ENCODE measurements at places on chromosomes 16 and 17.
A peak's percentile ranks its signal among the peaks of the same experiment; 100 is the strongest.

GRCh38 chr17:78163881-78164747 lies 4.3 kb upstream of the SYNGR2 start:
- no peak for DNase-seq

- no peak for DNase-seq
Measured at GRCh38 chr17:28570716-28571360, 486 bp downstream of the PIGS start.

DNA sequence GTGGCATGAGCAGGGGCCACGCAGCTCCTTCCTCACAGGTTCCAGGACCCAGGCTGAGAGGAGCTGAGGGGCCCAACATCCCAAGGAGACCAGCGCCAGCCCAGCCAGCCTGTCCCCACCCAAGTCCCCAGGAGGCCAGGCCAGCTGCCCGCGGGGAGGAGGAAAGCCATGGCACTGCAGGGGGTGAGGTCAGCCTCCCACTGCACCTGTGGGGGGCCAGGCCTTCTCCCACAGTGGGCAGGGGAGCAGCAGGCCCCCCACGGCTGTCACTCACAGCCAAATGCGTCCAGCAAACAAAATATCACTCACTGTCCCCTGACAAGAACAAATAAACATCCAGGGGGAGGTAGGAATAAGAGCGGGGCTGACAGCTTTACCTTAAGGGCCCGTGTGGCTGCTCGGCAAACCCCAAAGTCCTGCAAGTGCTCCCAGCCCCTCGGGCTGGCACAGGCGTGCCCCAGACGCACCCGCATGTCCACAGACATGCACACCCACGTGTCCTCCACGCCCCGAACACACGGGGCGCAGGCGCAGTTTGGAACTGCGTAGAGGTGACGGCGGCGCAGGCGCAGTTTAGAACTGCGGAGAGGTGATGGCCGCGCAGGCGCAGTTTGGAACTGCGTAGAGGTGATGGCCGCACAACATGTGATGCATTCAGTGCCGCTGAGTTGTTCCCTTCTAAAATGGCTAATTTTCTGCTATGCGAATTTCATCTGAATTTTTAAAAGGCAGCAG lies 291.1 kb downstream of the FOXL1 start:
- DNase-seq, result no peak

GRCh38 chr16:89038811-89039735 lies 54.6 kb upstream of the ACSF3 start:
- DNase-seq, result no peak

DNA sequence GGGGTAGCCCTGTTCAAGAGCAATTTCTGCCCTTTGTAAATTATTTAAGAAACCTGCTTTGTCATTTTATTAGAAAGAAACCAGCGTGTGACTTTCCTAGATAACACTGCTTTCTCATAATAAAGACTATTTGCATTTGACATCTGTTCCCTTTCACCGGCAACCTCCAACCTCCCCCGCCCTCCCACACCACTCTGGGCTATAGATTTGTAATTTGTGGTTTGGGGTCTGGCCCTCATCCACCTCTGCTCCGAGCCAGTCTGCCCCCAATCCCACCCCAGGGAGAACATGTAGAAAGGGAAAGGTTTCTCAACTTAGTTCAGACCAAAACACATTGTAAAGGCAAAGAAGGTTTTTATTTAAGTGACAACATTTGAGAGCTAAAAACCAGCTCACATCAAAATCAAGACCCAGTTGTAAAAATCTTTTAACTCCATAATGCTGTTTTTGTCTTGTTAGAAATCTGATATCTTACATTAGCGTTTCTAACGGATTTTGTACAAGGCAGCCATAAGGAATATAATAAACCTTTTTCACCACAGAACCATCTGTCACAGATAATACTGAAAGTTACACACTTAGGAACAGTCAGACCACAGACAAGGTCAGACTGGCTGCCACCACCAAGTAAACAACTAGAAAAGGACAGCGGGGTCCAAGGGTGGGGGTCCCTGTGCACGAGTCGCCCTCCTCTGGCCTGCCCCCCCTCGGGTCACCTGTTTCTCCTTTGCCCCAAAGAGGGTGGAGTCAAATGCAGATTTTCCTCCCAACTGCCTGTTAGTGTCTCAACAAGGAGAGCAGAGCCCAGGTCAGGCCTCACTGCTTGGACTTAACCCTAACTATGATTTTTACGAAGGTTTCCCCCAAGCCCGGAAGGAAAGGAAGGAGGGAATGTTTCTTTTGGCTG lies 6.9 kb downstream of the PIMREG start:
- DNase-seq, result no peak

DNA sequence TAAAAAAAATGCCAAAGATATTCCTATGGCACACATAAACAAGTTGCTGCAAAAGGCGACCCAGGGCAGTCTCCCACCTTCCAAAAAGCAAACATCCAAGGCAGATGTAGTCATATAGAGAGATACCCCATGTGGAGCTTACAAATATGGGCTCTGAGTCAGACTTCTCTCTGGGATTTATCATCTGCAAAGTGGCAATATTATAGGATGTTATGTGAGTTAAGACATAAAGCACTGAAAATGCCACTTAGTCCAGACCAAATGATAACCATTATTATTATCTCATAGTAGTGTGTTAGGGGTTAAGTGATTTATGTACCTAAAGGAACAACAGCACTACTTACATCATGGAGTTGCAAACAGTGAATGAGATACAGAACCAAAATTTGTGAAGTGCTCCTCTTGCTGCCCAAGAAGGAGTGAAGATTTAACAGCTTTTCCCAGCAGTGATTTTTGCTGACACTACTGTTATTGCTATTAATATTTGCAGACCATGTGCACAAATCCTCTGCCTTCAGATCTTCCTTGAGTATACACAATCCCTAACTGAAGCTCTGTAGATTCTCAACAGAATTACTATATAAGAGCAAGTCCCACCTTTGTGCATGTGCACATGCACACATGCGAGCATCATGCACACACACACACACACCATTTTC lies 560.0 kb upstream of the SALL1 start:
- no peak for DNase-seq

DNA sequence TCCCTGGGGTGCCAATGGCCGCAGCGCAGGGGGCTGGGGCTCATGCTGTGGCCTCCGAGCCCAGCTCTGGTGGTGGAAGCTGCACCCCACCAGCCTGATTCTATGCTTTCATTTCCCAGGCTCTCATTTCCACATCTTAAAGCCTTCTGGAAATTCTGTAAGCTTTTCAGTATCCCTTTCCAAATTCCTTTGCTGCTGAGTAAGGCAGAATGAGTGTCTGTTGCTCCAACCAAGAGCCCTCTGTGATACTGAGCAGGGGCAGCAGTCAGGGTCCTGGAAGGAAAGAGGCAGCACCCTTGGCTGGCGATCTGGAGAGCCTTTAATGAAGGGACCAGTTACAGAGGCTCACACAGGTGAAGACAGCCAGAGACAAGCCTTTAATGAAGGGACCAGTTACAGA lies 79.5 kb upstream of the FOXF1 start:
- no peak for DNase-seq

GRCh38 chr16:88773812-88774291 lies 11.2 kb downstream of the PIEZO1 start:
- no peak for DNase-seq

DNA sequence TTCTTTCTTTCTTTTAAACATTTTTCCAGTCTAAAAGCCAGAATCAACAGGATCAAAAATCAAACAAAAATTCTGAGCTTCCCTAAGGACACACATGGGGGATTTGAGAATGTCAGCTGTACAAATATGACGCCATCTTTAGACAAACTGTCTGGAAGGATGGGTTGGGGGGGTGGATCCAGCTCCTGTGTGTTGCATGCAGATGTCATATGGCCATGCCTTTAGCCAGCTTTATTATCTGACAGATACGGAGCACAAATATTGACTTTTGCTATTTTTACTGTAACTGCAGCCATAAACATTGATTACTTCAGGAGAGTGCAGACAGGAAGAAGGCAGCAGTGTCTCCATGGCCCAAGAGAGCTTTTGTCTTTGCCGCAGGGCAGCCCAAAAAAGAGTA lies 279.4 kb upstream of the ELAC2 start:
- DNase-seq, result no peak

GRCh38 chr17:30821871-30822723 lies 2.4 kb downstream of the CRLF3 start:
- DNase-seq, result no peak

- DNase-seq, result no peak
Measured at GRCh38 chr16:24309258-24310142, 53.4 kb downstream of the CACNG3 start.

DNA sequence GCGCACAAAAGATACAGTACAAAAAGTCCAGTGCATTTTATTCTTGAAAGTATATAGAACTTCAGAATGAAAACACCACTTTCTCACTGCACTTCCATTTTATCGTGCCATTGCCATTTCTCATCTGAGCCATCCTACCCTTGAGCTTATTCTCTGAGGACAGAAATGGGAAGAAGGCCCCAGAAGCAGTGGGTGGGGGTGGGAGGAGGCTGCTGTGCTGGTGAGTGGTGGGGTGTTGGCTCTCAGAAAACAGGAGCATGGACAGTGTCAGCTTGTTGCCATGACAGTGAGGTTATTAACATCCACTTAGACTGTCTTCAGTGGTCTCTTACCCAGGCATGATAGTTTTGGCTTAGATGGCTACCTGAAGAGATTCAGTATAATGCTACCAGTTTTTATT lies 4.5 kb downstream of the ATMIN start:
- DNase-seq, result no peak

GRCh38 chr17:3004150-3004801 lies 59.1 kb downstream of the OR1D5 start:
- peak; percentile 78 for DNase-seq
